Kidney (tissue), 22 donors: ENCODE measurements at places on chromosomes 13 and 19.
A peak's percentile ranks its signal among the peaks of the same experiment; 100 is the strongest.

GRCh38 chr13:97496511-97496910 is 62.5 kb downstream of the RAP2A start:
- no peak overlapping the region for H3K27ac ChIP-seq
- H3K4me3 ChIP-seq = no peak overlapping the region
- no peaks in the 10 kb centered on the region for H3K27me3 ChIP-seq
- H3K4me1 ChIP-seq = no peaks in the 10 kb centered on the region

DNA sequence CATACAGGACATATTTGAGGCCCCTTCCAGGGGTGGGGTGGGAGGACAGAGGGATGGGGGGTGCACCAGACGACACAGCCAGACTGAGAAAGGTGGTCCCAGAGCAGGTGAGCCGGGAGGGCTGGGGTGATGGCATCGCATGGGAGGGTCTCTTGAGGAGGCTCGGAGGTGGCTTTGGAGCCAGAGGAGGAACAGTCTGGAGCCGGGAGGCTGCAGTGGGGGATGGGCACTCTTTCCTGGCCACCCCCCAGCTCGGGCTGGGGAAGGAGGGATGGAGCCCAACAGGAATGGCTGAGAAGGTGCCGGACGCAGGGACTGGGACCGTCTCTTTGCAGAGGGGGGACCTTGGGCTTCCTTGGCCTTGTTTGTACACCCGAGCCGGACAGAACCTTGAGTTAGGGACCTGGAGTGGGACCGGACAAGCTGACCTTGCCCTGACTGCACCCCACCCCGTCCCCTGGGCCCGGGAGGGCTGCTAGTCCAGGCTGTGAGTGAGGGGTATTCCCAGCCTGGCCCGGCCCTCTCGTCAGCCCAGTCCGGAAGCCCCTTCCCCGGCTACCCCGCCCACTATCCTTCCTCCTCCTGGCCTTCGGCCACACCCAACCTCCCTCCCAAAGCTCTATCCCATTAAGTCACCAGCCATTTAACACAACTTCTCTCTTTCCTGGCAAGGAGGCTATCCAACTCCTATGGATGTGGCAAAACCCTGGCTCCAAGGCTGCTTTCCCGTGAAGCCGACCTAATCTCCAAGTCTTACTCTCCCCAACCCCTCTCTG is 816 bp upstream of the TBXA2R start:
- no peaks in the 10 kb centered on the region for H3K36me3 ChIP-seq
- peak overlapping the region; percentile 85 for H3K27ac ChIP-seq
- no peak for DNase-seq
- H3K4me3 ChIP-seq = peak overlapping the region; percentile 34
- peaks cover 9% of the 10 kb centered on the region for H3K27me3 ChIP-seq

DNA sequence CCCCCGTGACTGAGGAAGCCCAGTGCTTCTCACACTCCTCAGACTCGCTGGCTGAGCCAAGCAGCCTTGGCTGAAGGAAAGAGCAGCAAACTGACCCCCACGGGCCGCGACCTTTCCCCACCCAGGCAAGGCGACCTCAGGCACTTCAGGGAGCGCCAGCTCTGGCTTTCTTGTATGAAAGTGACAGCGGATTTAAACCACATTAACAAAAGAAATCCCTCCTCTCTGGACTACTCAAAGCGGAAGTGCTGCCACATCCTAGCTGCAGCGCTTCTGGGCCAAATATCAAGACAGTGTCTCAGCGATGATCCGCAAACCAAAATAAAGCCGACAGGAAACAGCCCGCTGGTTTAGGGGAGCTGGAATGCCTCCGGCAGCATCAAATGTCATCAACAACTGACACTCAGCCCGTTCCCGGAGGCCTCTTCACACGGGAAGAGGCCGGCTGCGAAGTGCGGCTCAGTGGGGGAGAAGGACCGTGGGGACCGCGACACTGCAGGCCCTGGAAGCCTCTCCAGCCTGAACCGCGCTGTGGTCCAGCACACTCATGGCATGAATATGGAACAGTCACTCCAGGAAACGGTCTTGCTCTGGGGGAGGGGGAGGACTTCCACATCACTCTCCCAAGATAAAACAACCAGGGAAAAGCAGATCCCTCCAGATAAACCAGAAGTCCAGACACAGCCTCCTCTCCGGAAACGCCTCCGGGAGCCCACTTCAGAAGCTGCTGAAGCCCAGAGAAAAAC is 1.4 kb downstream of the RASA3 start:
- H3K4me1 ChIP-seq = peaks cover 51% of the 10 kb centered on the region
- peak; percentile 73 for DNase-seq
- H3K4me3 ChIP-seq = peak overlapping the region; percentile 71
- no peaks in the 10 kb centered on the region for H3K27me3 ChIP-seq
- H3K27ac ChIP-seq = peak overlapping the region; percentile 77

- H3K27me3 ChIP-seq = no peaks in the 10 kb centered on the region
- peak; percentile 51 for DNase-seq
- H3K36me3 ChIP-seq = no peaks in the 10 kb centered on the region
- peak overlapping the region; percentile 88 for H3K4me3 ChIP-seq
- H3K27ac ChIP-seq = peak overlapping the region; percentile 72
Observed at GRCh38 chr19:56142087-56142787, 1.1 kb downstream of the ZNF444 start.
